HFFc6 (cell line): ENCODE measurements at places on chromosomes 4 and X.

DNA sequence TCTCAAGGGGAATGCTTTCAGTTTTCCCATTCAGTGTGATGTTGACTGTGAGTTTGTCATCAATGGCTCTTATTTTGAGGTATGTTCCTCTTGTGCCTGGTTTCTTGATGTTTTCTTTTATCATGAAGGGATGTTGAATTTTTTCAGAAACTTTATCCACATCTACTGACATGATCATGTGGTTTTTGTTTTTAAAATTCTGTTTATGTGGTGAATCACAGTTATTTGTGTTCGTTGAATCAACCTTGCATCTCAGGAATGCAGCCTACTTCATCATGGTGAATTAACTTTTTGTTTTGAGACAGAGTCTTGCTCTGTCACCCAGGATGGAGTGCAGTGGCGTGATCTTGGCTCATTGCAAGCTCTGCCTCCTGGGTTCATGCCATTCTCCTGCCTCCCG is 263.1 kb upstream of the KLF3 start:
- H3K4me3 ChIP-seq, result no peak overlapping the region
- DNase-seq, result no peak
- H3K4me1 ChIP-seq, result no peaks in the 10 kb centered on the region
- H3K36me3 ChIP-seq, result no peaks in the 10 kb centered on the region
- H3K27me3 ChIP-seq, result peaks cover 5% of the 10 kb centered on the region

- H3K27ac ChIP-seq, result peak overlapping the region; percentile 73
- DNase-seq, result peak; percentile 88
- peaks cover 28% of the 10 kb centered on the region for H3K4me1 ChIP-seq
- no peaks in the 10 kb centered on the region; the same call in 1 of the 2 replicates for H3K27me3 ChIP-seq
- H3K4me3 ChIP-seq, result no peak overlapping the region
Measured at GRCh38 chr4:20126906-20127305, 124.8 kb upstream of the SLIT2 start.

DNA sequence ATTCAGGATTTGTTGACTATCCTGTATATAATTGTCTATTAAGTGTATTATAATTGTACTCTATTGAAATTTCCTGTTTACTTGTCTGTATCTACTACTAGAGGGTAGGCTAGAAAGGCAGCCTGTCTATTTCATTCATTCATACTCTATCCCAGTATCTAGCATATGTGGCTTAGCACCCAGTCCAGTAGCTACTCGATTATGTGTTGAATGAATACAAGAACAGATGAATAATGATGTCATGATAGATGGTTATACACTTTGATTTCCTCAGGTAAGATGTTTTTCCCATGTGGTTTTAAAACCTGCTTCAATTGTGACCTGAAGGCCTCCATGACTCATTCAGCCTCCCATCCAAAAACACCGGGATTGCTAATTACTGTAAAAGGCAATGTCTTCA is 68.0 kb downstream of the IL21 start:
- peaks cover 11% of the 10 kb centered on the region for H3K27me3 ChIP-seq
- no peak overlapping the region for H3K27ac ChIP-seq
- no peaks in the 10 kb centered on the region for H3K36me3 ChIP-seq
- H3K4me1 ChIP-seq, result no peaks in the 10 kb centered on the region
- no peak for DNase-seq

GRCh38 chr4:162059656-162060055 is 104.1 kb downstream of the FSTL5 start:
- H3K36me3 ChIP-seq, result no peaks in the 10 kb centered on the region
- peaks cover 1% of the 10 kb centered on the region; the same call in 1 of the 2 replicates for H3K27me3 ChIP-seq
- H3K4me3 ChIP-seq, result no peak overlapping the region
- no peak for DNase-seq

- DNase-seq, result peak; percentile 3
- H3K4me3 ChIP-seq, result no peak overlapping the region
- H3K4me1 ChIP-seq, result no peaks in the 10 kb centered on the region; the same call in 1 of the 2 replicates
- no peak overlapping the region for H3K27ac ChIP-seq
Measured at GRCh38 chr4:108794136-108794535, 31.3 kb upstream of the ETNPPL start.

DNA sequence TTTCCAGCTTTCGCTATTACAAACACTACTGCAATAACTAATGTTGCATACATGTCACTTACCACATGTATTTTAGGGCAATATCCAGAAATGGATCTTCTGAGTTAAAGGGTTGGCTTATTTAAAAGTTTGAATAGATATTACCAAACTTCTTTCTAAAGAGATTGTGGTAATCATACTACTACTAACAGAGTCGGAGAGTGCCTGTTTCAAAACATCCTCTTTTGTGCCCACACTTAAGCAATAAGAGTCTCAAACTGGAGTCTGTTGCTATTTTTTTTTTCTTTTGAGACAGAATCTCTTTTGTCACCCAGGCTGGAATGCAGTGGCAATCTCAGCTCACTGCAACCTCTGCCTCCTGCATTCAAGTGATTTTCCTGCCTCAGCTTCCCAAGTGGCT is 35.8 kb downstream of the FGFBP1 start:
- no peak overlapping the region for H3K4me3 ChIP-seq
- no peaks in the 10 kb centered on the region for H3K4me1 ChIP-seq
- no peak overlapping the region for H3K27ac ChIP-seq
- no peak for DNase-seq
- H3K36me3 ChIP-seq, result peaks cover 10% of the 10 kb centered on the region

GRCh38 chr4:128853741-128854140 is 44.2 kb downstream of the JADE1 start:
- peak; percentile 20 for DNase-seq
- H3K4me1 ChIP-seq, result peaks cover 40% of the 10 kb centered on the region
- H3K36me3 ChIP-seq, result peaks cover 74% of the 10 kb centered on the region
- H3K27ac ChIP-seq, result peak overlapping the region; percentile 81

DNA sequence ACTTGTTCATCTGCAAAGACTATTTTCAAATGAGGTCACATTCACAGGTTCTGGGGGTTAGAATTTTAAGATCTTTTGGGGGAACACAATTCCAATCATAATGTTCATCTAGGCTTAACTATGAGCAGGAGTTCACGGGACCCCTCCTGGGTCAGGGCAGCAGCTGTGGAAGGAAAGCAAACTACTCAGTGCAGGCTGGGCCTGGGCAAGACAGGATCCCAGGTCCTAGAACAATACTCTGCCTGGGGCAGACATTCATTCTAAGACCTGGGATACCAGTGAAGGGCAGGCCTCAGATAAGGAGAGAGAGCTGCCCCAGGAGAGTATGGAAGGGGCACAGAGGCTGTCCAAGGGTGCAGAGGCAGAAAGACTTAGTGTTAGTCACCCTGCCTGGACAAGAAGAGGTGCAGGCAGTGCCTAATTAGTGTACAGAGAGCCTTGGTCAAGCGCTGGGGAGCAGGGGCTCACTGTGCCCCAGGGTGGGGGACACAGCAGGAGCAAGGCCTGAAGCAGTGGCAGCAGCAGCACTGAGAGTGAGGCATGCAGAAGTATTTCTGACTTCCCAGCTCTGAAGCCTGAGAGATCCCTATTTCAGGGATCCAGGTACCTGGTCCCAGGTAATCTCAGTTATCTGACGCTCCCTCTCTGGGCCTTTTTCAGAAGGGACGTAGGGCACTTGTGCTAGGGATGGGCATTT is 123.0 kb upstream of the MAMLD1 start:
- H3K36me3 ChIP-seq, result no peaks in the 10 kb centered on the region
- no peak overlapping the region for H3K27ac ChIP-seq
- no peaks in the 10 kb centered on the region for H3K27me3 ChIP-seq
- DNase-seq, result no peak

DNA sequence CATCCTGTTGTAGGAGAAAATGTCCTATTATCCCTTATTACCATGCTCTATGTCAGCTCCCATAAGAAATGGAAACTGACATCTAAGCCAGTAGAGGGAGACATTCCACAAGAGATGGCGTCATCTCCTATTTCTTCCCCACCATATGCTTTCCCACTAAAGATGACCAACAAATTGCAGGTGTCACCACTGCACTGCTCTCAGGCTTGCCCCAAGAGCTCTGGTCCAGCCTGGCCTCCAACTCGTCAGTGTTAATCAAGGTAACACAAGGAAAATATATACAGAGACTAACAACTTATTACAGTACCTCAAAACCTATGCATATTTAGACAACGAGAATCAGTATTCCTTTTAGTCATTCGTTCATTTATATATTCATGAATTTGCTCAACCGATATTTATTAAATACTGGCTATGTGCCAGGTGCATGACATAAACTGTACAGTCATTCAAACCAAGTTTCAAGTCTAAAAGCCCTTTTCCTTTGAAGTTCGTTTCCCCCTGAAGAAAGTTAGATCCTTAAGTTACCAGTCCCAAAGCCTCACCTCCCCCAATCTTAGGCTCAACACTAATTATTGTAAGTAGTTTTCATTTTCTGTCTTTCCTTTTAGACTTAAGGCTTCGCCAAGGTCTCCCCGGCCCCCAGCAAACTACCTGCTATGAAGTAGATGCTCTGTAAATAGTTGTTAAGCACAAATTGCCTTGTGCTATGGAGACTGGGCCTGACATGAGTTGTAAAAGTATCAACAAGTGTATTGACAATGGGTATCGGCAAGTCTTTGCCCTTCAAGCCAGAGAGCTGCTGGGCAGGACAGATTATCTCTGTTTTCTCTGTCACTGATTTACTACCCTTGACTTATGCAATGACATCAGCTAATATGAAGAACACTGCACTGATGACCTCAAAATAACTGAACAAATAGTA is 3.1 kb upstream of the FGB start:
- no peaks in the 10 kb centered on the region for H3K36me3 ChIP-seq
- peaks cover 13% of the 10 kb centered on the region for H3K4me1 ChIP-seq
- no peak overlapping the region for H3K27ac ChIP-seq
- H3K27me3 ChIP-seq, result no peaks in the 10 kb centered on the region; the same call in 1 of the 2 replicates

GRCh38 chr4:26022346-26023202 is 108.6 kb downstream of the SMIM20 start:
- peaks cover 3% of the 10 kb centered on the region for H3K27me3 ChIP-seq
- H3K4me3 ChIP-seq, result peak overlapping the region; percentile 66
- DNase-seq, result peak; percentile 89
- peak overlapping the region; percentile 78 for H3K27ac ChIP-seq
- H3K4me1 ChIP-seq, result peaks cover 47% of the 10 kb centered on the region

DNA sequence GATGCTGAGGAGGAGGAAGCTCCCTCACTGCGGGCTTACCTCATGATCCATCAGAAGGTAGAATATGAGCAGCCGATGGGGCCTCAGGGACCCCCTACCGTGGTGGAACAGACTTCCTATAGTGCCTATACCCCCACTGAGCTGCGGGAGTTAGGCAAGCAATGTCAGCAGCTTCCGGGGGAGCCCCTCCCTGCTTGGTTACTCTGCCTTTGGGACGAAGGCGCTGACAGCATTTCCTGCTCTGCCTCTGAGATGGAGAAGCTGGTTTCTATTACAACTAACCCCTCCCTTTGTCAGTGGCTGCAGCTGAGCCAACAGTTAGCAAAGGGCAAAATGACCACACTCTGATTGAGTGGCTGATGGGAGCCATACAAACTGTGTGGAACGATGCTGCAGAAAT is 430.7 kb downstream of the IDS start:
- H3K4me1 ChIP-seq, result no peaks in the 10 kb centered on the region
- H3K27ac ChIP-seq, result no peak overlapping the region
- no peak overlapping the region for H3K4me3 ChIP-seq
- H3K36me3 ChIP-seq, result no peaks in the 10 kb centered on the region
- no peak for DNase-seq
- H3K27me3 ChIP-seq, result no peaks in the 10 kb centered on the region
